ENCODE measurements at places on chromosomes 3 and 15.

DNA sequence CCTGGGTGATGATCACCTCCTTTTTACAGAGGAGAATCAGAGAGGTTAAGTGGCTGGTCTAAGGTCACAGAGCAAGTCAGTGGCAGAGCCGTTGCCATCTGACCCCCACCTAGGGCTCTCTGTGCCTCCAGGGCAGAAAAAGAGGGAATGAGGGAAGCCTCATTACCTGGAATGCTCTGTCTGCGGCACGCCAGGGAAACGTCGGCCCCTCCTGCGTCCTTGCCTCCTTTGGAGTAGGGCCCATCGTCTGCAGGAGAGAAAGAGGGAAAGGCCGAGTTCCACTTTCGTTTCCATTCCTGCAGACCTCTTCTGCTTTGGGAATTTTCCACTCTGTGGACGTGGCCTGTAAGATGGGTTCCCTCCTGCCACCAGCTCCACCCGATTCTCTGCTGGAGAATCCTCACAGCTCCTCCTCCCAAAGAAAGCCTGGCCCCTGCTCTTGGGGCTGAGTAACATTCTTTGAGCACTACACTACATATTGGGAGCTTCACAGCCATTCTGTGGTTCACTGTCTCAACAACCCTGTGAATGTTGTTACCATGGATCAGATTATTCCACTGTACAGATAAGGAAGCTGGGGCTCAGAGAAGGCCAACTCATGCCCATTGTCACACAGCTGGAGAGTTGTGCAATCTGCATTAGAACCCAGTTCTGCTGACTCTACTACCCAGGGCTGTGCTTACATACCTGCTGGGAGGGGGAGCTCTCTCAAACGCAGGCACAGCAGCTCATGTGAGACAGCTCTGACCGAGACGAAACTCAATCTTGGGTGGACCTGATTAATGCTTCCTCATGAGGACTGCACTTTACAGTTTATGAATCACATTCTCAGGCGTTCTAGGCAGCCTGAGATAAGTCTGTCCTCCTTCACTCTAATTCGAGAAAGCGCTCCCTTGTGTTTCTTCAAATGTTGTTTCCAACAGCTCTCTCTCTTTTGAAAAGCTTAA lies 14.2 kb downstream of the GRIP2 start:
- no peak for DNase-seq

DNA sequence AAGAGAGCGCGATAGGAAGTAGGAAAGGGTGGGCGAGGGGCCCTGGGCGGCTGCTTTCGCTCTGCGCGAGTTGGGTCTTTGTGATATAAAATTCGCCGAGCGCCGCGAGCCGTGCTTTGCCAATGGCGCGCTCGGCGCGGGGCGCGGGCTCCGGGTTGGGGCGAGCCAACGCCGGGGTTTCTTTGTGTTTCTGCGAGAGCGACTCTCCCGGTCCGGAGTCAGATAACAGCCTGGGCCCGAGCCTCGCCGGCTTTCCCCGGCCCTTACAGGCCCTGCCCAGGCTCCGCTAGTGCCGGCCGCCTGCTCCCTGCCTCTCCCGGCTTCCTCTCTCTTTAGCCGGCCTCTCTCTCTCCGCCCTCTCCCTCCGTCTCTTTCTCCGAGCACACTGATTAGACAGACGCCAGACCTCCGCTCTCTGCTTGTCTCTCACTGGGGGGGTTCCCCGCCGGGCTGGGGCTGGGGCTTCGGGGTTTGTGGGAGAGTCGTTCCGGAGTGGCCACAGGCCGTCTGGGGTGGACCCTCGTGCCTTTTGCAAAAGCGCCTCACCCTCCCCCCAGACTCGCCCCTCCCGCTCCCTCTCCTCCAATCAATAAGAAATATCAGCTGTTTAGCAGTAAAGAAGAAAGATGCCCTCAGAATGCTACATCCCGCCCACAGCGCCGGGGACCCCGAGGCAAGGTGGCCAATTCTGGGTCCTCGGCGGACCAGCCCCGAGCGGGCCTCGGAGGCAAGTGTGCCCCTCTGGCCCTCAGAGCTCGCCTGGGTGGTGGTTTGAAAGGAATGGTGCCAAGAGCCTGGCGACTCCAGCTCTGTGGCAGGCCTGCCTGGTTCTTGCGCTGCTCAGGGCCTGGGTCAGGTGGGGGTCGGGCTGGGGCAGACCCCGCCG lies 2.9 kb downstream of the NR2F2 start:
- DNase-seq = peak; percentile 87

- DNase-seq = no peak
Measured at GRCh38 chr3:23254835-23255234, 51.7 kb downstream of the UBE2E2 start.

DNA sequence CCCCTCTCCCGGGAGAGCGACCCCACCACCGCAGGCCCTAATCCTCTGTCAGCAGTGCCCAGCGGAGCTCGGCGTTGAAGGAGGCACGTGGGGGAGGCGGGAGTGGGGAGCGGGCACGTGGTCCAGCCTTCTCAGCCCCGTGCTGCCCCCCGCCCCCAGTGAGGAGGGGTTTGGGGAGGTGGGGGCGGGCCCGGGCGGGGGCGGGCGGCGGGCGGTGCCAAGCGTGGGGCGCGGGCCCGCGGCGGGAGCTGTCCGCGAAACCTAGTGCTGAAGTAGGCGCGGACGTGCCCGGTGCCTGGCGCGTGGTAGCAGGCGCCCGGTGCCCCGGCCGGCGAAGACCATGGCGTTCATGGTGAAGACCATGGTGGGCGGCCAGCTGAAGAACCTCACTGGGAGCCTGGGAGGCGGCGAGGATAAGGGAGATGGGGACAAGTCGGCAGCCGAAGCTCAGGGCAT lies at the start of gene CPLX3:
CPLX3 (plus strand) TSS at position 264 of the 456 bp plus-strand sequence; CDS start at position 341, 77 bp downstream.
- peak; percentile 69 for DNase-seq

DNA sequence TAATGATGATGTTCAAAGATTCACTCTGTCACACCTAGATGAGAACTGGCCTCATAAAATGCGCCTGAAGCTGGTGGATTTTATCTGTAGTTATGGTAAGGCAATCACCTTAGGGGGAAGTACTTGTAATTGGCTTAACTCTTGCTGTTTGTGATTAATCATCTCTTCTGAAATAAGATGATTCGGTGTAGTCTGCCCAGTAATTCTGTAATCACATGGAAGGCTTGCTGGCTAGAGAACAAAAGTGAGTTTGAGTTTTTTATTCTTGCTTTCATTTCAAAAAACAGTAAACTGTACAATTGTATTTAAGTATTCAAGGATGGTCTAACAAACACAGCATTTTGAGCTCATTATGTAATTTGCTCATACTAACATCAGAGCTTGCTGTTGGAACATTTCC lies 72.1 kb downstream of the OTOL1 start:
- DNase-seq = no peak

DNA sequence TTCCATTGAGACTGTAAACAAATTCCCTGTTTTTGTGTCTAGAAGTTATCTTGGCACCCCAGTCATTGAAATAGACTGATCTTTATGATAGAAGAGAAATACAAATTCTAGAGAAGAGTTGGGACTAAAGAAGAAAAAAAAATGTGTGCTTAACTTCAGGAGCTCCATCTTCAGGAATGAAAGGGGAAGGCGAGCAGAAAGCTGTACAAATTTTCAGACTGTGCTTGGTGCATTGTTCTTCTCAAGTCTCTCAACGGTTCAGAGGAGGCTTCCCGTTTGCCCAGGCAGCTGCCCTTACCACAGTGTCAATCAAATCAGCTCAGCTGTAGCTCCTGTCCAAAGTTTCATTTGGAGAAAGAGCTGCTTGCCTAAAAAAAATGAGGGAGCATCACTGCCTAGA lies 41.7 kb downstream of the OXSM start:
- DNase-seq = peak; percentile 41

- DNase-seq = no peak
Measured at GRCh38 chr3:135018149-135018923, 223.3 kb downstream of the EPHB1 start.

- no peak for DNase-seq
Measured at GRCh38 chr15:66094331-66094730, 159.2 kb downstream of the MEGF11 start.

DNA sequence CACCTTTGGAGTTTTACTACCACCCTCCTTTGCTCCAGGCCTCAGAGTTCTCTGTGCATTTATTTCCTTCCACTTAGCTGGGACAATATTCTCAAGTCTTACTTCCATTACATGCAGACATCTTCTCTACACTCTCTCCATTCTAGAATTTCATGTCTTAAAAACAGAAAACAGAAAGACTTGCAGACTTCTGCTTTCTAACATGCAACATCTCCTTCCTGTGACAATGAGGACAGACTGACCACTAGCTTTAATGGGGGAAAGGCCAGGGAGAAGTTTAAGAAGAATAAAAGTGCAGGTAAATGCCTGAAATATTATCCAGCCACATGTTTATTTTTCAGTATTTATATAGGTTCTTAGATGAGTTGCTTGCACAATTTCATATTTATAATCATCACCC lies 17.1 kb upstream of the CSTA start:
- no peak for DNase-seq

- peak; percentile 60 for DNase-seq
Measured at GRCh38 chr15:65336493-65337435, 32.3 kb downstream of the RNU5B-1 start.

GRCh38 chr15:66306381-66306780 lies 13.0 kb downstream of the DIS3L start:
- no peak for DNase-seq

- no peak for DNase-seq
Measured at GRCh38 chr3:18883571-18883970, 264.7 kb upstream of the KCNH8 start.

- DNase-seq = no peak
Measured at GRCh38 chr3:119831941-119832371, 50.1 kb downstream of the NR1I2 start.

DNA sequence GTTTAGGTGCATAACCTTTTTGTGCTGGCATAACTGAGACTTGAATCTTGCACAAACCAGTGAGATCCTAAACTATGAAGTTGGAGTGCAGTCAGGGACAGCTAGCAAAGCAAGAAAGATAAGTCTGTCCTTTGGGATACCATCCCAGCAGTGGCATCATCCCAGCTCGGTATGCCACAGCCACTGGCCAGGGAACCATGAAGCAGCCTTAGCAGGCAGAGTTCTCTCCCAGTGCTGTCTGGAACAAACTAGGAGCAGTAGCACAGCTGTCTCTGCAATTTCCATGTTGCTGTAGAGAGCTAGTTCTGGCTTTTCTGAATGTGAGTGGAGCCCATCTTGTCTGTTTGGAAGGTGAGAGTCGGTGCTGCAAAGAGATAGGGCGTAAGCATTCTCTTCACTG lies 130.3 kb downstream of the DTWD1 start:
- no peak for DNase-seq

DNA sequence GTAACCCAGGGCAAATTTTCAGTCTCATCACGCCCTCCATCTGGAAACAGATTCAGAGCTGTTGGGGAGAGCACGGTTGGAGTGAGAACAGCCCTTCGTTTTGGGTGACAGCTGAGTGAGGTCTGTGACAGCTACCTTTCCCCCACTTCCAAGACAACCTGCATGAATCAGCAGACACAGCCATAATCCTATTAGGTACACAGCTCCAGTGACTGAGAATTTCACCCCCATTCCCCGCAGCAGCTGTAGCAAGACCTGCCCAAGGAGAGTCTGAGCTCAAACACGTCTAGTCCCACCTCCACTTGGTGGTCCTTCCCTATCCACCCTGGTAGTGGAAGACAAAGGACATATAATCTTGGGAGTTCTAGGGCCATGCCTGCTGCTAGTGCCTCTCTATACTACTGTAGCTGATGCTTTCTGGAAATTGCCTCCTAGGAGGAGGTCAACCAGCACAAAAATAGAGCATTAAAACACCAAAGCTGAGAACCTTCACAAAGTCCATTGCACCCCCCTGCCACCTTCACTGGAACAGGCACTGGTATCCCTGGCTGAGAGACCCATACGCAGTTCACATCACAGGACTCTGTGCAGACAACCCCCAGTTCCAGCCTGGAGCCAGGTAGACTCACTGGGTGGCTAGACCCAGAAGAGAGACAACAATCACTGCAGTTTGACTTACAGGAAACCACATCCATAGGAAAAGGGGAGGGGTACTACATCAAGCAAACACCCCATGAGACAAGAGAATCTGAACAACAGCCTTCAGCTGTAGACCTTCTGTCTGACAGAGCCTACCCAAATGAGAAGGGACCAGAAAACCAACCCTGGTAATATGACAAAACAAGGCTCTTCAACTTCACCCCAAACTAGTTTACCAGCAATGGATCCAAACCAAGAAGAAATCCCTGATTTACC lies 448.6 kb upstream of the CBLB start:
- DNase-seq = no peak

DNA sequence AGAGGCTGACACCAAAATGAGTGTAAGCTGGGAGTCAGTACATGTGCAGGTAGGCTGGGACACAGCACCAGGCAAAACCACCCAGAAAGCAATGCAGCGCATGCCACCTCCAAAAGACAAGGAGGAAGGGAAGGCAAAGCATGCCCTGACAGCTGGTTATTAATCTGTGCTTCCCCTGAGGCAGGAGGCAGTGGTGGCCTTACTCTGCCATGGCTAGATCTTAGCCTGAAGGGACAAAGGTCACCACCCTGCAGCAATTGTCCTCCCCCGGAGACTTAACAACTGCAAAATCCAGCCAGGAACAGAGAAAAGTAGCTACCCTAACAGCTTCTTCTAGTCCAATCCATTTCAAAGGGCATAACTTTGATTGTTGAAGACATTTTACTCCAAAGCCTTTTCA lies 73.7 kb downstream of the PLD1 start:
- DNase-seq = no peak

DNA sequence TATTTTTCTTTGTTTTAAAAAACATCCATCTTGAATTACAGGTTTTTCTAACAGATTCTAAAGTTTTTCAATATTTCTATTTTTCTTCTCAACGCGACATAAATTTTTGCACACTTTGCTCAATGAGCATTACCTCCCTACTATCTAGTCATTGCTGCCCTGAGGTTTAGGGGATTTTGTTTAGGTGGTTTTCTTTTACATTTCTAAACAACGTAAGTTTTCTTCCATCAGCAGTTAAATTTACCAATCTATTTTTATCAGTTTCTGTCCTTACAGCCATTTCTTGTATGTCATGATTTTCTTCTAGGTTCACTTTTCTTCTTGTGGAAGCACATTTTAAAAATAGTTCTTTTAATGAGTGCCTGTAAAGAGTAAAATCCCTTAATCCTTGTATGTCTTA lies 49.2 kb upstream of the CCR2 start:
- DNase-seq = no peak

GRCh38 chr3:180875124-180875698 lies 37.3 kb upstream of the FXR1 start:
- no peak for DNase-seq

DNA sequence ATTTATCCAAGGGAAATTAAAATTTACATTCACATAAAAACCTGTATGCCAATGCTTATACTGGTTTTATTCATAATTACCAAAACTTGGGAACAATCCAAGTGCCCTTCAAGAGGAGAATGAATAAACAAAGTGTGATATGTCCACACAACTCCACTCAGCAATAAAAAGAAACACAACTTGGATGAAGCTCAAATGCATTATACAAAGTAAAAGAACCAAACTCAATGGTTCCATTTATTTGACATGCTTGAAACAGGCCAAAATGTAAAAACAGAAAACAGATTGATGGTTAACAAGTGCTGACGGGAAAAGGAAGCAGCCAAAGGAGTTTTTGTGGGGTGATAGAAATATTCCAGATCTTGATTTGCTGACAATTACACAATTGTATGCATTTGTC lies 23.5 kb downstream of the OCA2 start:
- no peak for DNase-seq

- DNase-seq = peak; percentile 13
Measured at GRCh38 chr3:153165261-153165681, 3.2 kb downstream of the RAP2B start.
